Karpas-422 (cell line): ENCODE measurements at places on chromosomes 5 and 9.

GRCh38 chr5:172958331-172959046, 735 bp upstream of the RPL26L1 start:
- no peak for DNase-seq

DNA sequence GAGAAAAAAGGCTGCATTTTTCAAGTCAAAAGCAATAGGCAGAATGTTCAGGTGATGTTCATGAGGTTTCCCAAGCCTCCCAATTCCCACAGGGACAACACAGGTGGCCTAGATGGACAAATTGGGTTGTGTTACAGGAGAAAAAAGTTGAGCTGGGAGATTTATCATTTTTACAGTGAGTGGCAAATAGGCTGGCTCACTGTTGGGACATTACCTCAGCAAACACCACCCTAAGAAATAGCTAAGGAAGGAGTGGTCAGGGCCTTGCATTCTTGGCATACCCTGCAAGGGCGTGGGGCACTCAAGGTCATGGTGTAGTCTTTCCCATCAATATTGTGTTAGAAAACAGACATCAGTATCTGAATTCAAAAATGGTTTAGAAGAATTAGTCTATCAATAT, 23.3 kb upstream of the CPLANE1 start:
- no peak for DNase-seq

DNA sequence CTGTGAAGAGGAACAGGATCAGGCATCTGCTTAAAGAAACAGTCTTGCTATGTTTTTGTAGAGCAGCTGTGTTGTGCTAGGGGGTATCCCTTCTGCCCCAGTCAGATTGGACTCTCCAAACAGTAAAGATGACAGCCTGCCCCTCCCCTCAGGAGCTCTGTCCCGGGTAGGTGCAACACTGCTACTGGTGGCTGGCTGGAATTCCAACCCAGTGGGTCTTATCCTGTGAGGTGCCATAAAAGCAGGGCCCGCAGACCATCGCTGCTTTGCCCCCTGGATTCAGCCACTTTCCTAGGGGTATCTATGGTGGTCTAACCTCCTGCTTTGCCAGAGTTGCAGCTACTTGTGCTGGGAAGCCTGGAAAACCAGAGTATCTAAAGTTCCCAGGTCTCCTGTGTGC, 114.6 kb upstream of the PPP1R2B start:
- DNase-seq = no peak

DNA sequence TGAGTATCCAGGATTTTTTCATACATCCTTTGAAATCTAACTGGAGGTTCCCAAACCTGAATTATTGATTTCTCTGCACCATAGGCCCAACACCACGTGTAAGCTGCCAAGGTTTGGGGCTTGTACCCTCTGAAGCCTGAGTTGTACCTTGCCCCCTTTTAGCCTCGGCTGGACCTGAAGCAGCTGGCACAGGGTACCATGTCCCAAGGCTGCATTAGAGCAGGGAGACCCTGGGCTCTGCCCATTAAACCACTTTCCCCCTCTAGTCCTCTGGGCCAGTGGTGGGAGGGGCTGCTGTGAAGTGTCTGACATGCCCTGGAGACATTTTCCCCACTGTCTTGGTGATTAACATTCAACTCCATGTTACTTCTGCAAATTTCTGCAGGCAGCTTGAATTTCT, 532.9 kb upstream of the NUDT12 start:
- DNase-seq = no peak

DNA sequence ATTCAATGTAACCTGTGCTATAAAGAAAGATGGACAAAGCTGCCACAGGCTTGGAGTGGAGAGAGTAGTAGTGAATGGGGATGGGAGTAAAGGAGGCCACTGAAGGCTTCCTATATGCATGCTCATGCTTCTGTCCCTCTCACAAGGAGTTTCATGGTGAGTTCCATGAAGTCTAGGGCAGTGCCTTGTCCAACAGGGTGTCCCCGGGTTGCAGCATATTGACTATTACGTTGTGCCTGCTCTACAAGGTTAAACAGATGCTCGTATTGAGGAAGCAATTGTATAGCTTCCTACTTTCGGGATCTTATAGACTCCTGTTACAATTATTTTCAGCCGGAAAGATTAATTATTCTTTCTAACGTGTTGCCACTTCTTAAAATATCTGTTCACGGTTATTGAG, 129.1 kb upstream of the PIK3R1 start:
- no peak for DNase-seq
